IMR-90 (cell line): ENCODE measurements at places on chromosomes 5 and 9.

DNA sequence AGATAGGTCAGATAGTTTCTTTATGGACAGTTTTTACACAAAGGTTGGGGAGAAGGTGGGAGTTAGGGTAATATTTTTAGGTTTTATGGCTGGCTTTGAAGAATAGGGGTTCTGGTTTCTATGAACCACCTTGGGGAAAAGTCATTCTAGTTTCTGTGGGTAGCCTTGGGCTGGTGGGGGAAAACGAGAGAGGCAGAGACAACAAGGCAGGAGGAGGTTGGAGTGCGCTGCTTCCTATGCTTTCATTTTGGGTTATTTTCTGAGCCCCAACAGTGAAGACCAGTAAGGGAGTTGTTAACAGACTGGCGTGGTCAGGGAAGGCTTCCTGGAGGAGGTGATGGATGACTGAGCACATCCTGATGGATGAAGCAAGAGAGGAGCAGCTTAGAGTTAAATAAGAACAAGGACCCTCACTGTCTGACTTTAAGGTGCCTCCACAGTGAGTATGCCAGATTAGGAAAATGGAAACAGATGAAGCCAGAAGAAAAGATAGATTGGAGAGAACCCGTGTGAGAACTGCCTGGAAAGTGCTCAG is 81.9 kb downstream of the PDZD2 start:
- DNase-seq: no peak

DNA sequence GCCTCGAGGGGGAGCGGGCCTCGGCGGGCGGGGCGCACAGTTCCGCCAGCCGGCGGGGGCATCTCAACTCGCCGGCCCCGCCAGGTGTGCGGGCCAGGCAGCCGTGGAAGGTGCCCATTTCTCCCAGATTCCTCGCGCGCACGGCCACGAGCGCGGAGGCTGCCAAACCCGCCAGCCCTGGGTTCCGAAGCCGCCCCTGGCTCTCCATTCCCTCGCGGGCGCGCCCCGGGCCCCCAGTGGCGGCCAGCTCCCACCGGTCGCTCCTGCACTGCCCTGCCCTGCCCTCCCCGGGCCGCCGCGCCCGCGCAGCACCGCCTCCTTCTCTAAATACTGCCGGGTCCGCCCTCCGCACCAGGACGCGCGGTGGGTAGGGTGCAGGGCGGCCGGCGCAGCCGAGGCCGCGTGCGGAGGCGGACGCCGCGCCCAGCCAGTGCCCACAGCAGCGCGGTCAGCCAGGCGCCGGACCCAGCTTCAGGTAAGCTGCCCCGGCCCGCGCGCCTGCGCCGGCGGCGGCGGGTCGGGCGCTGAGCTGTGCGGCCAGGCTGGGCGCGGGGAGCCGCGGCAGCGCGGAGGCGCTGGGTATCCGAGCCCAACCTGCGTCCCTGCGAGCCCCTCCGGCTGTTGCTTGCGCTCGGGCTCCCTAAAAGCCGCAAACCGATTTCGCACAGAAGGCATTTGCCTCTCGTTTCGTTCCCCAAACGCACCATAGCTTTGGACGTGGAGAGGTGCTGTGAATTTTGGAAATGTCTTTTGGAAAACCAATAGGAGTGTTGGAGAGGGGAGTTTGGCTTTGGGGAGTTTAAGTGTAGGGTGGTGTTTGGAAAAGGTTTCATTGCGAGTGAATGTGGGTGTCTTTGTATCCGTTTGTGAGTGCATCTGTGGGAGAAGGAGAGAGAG is at the start of gene TMEM171:
TSS of gene TMEM171 (plus strand) at position 354 of the 897 bp plus-strand sequence. CDS start 2,799 bp downstream, outside the sequence.
- DNase-seq: peak; percentile 37

DNA sequence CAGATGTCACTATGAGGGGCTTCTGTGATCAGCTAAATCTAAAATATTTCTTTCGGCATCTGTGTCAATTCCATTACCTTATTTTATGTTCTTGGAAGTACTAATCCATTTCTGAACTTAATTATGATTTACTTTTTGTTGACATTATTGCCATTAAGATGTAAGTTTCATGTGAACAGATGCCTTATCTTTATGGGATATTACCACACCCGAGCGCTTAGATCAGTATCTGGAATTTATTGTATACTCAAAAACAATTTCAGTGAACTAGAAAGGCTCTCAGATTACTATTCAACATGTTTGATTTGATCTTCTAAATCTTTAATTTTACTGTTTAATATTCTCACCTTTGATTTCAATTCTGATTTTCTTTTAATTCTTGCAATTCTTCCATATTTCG is 567.7 kb upstream of the TLE4 start:
- no peak for DNase-seq

GRCh38 chr9:69222970-69223369 is 48.9 kb downstream of the TJP2 start:
- DNase-seq: no peak

GRCh38 chr5:137040024-137040423 is 459.1 kb downstream of the SPOCK1 start:
- no peak for DNase-seq

DNA sequence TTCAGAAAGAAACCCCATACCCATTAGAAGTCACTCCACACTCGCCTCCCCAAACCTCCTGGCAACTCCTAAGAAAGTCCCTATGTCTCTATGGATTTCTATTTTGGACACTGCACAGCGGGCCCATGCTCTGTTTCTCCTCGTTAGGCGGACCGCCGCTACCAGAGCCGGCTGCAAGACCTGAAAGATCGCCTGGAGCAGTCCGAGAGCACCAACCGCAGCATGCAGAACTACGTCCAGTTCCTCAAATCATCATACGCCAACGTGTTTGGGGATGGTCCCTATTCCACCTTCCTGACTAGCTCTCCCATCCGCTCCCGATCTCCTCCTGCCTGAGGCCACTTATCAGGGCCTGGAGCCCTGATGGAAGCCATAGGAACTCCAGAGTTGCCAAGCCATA is 4.6 kb upstream of the GLE1 start:
- DNase-seq: no peak

- DNase-seq: no peak
Measured at GRCh38 chr9:134868751-134869553, 11.7 kb upstream of the FCN2 start.

DNA sequence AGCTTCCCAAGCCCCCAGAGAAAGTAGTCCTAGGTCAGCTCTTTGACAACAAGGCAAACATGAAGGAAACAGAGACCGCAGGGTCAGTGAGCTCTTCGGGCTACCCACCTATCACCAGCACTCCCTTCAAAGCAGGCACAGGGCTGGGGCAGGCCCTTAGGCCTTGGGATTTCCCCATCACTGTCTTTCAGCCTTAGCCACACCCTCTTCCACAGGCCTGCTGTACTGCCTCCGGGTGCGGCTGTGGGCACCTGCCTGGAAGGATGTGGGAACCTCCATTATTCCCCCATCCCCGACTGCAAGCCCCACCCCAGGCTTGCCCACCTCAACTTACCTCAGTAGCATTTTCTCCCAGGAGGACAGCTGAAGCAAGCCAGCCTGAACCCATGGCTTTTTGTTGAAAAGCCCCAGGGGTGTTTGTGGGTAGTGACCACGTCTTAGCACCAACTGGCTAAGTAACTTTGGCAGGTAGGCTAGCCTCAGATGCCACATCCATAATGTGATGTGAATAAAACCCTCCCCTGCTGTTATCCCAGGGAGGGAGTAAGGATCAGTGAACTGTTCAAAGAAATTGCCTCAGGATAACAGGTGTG is 100.2 kb downstream of the PIK3R1 start:
- no peak for DNase-seq

DNA sequence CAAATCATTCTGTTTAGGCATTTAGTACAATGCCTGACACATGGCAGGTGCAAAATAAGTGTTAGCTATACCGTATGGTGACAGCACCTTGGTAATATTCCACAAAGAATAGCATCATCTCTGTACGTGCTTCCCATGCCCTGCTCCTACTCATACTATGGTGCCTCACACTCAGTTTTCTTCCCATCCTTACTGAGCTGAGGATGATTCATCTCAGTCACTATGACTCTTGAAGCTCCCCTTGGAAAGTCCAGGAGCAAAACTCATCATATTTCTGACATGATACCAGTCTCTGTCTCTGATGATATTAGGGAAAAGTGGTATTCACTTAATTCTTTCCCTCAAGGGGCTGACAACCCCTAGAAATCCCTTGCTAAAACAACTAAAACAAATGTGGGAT is 423.3 kb downstream of the EFNA5 start:
- peak; percentile 26 for DNase-seq

DNA sequence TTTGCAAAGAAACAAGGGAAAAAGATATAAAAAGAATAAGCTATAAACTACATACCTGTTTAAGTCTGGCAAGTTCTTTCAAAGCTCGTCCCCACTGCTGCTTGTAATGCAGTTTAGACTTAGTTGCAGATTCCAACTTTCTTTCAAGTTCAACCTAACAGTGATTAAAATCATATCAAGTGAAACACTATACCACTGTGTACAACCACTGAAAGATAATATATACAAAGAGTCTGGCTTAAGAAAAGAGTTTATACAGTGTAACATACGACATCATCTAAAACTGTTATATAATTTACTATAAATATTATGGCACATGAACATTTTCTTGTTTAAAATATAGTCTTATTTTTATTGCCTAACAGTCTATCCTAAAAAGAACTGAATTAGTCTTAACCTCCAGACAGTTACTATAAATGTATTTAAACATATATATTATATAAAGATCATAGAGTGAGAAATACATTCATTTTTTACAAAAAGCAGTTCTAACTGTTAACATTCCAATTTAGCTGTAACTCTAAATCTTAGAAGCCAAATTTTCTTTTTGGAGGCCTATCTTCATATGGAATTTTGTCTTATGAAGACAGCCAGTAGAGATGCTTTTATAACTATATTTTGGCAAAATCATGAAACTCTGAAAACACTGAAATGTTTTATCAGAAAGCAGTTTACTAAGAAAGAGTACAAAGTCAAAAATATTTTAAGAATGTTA is 58.6 kb downstream of the CEP120 start:
- DNase-seq: peak; percentile 77

DNA sequence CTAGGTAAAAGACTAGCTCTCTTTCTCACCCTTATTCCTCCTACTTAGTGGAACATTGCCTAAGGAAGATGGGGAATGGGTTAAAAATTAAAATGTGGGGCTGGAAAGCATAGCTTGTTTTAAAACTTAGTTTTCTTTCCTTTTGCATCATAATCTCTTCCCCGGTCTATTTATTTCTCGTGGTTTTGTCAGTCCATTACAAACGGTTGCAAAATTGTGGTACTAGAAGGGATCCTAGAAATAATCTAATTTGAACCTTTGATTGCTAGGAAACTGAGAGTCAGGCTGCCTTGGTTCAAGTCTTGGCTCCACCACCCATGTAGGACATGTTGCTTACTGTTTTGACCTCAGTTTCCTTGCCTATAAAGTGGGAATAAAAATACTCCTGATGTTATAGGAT is 1.3 kb downstream of the IL31RA start:
- peak; percentile 34 for DNase-seq

DNA sequence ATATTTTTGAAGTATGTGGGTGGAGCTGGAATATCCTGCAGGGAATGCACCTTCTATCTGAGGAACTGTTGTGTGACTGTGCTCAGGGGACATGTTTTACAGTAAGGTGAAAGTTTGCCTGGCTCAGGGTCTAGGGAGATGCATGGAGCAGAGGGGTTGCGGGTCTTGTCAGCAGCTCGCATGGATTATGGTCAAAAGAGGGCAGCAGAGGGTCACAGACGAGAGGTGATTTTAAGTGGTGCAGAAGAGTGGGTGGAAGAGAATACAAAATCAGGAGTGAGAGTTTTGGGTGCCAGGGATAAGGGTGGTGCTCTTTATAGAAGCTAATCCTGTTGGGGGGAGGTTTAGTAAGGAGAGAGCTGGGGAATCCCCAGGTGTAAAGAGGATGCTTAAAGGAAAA is 53.5 kb upstream of the GRIN3A start:
- DNase-seq: no peak

DNA sequence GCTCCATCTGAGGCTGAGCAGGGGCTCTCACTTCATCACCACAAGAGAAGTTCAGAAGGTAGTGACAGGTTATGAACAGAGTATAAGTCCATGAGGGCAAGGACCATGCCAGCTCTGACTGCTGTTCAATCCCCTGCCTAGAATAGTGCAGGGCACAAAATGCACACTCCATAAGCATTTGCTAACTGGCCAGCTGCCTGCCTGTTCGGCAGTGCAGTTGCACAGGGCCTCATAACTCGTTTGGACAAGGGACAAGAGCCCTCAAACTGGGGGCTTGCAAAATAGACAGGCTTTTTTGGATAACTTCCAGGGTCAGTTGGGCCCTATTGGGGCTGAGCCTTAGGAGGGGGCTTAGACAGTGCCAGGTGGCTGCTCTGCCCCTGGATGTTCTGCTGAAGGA is 21.1 kb downstream of the SPARC start:
- no peak for DNase-seq

- no peak for DNase-seq
Measured at GRCh38 chr5:179275381-179275878, 69.8 kb downstream of the ADAMTS2 start.

DNA sequence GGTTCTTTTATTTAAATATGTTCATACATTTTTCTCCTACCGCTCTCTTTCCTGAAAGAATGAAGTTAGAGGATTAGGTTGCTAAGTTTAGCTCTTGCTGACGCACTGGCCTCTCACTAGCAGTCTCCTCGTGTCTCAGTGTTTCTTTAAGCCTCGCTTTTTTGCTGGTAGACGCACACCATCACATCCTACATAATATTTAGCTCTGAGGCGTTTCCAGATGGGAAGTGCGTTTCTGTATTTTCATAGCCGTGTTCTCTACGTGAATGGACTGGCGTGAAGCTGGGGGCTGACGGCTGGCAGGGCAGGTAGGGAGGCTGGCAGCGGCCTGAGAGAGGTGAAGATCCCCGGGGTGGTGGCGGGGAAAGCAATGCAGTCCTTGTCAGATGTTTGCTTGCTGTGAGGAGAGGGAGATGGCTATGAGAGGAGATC is 79.2 kb upstream of the SPRY4 start:
- peak; percentile 65 for DNase-seq

DNA sequence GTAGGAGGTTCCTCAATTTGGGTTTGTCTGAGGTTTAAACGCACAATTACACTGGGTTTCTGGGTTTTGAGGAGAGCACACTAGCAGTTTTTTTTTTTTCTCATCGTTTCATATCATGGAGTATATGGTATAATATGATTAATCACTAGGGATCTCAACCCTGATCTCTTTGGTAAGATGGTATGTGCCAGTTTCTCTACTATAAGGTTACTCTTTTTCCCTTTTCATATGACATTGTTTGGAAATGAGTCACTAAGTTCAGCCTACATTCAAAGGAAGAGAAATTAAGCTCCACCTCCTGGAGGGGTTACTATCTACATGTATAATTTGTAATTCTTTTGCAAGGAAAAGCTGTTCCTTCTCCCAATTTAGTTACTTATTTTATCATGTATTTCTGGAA is 35.2 kb downstream of the MTRR start:
- peak; percentile 81 for DNase-seq

- no peak for DNase-seq
Measured at GRCh38 chr5:42668254-42668653, 88.4 kb upstream of the CCDC152 start.

- DNase-seq: no peak
Measured at GRCh38 chr9:69134412-69134811, 39.7 kb upstream of the TJP2 start.

- DNase-seq: no peak
Measured at GRCh38 chr5:140631036-140631417, 1.9 kb downstream of the CD14 start.

- peak; percentile 38 for DNase-seq
Measured at GRCh38 chr5:122772446-122772845, 2.4 kb upstream of the SNX2 start.
